Upper lobe of left lung (tissue), 6 donors: ENCODE measurements at places on chromosomes 12 and 14. TPM values are rescaled to one million over a fixed set of nuclear protein-coding genes. Genes with fewer than 3 reads are reported as not detected.
A peak's percentile ranks its signal among the peaks of the same experiment; 100 is the strongest.

DNA sequence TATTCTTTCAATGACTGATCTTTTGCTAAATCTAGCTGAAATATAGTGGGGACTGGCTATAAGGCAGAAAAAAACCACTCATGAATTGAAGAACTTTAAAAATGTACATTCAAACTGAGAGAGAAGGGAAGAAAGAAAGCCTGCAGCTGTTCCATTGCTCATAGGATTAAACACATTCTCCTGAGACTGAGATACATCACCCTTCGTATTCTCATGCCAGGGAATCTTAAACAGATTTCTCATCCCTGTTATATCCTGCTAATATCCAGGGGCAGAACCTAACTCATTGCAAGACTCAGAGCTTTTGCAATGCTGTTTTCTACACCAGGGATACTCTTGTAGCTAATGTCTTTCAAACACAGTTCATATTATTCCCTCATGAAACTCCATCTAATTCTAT is 67.2 kb upstream of the ACSS3 start:
- no peak for DNase-seq
- H3K27me3 ChIP-seq, result no peaks in the 10 kb centered on the region
- no peaks in the 10 kb centered on the region for H3K4me1 ChIP-seq
- H3K27ac ChIP-seq, result no peak overlapping the region

The GPR162 gene
- 20.6 TPM for total RNA-seq

DNA sequence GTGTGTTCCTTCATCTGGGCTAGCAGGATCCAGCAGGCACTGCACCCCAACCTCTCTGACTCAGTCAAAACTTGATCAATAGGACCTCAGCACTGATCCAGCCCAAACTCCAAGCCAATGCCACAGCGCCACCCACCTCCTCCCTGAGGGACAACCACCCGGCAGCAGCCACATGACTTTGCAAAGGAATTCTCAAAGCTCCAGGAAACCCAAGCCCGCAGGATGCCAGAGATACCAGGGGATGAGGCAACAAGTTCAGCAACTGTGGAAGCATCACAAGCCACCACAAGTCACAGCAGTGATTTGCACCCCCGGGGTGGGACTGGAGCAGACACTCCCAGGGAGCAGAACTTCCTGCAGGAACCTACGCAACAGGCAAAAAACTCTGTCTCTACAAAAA is 37.3 kb downstream of the ACTN1 start:
- no peaks in the 10 kb centered on the region for H3K36me3 ChIP-seq
- H3K4me3 ChIP-seq, result no peak overlapping the region
- H3K27ac ChIP-seq, result no peak overlapping the region
- H3K4me1 ChIP-seq, result peaks cover 44% of the 10 kb centered on the region
- DNase-seq, result no peak

- H3K4me1 ChIP-seq, result peaks cover 43% of the 10 kb centered on the region
- H3K27ac ChIP-seq, result peak overlapping the region; percentile 85
- H3K27me3 ChIP-seq, result no peaks in the 10 kb centered on the region
Observed at GRCh38 chr14:22819151-22819988, 4.1 kb upstream of the SLC7A7 start.

GRCh38 chr14:30569216-30569902 is 10.4 kb downstream of the G2E3 start:
- H3K27ac ChIP-seq, result no peak overlapping the region
- DNase-seq, result no peak
- no peaks in the 10 kb centered on the region for H3K36me3 ChIP-seq
- peaks cover 9% of the 10 kb centered on the region for H3K4me1 ChIP-seq
- no peaks in the 10 kb centered on the region for H3K27me3 ChIP-seq
- H3K4me3 ChIP-seq, result no peak overlapping the region

GRCh38 chr12:113246478-113247122 is 25.3 kb downstream of the TPCN1 start:
- no peak overlapping the region for H3K4me3 ChIP-seq
- peaks cover 64% of the 10 kb centered on the region for H3K4me1 ChIP-seq

DNA sequence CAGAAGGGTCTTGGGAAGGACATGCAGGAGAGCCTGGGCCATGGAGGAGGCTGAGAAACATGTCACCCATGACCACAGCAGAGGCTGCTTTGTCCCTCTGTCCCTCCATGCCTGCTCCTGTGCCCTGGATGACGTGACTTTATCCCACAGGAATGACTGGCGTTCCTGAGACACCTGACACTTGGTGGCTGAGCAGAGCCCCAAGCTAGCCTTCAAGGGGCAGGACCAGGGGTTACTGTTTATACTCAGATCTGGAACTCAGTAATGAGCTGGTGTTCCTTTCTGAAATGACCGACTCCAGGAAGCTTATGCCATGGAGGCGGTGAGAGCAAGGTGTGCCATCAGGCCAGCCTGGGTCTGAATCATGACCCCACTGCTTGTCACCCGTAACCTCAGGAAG is 44.2 kb downstream of the ZFP36L1 start:
- H3K27me3 ChIP-seq, result no peaks in the 10 kb centered on the region
- H3K27ac ChIP-seq, result no peak overlapping the region
- H3K4me1 ChIP-seq, result peaks cover 6% of the 10 kb centered on the region
- no peaks in the 10 kb centered on the region for H3K36me3 ChIP-seq
- DNase-seq, result no peak

DNA sequence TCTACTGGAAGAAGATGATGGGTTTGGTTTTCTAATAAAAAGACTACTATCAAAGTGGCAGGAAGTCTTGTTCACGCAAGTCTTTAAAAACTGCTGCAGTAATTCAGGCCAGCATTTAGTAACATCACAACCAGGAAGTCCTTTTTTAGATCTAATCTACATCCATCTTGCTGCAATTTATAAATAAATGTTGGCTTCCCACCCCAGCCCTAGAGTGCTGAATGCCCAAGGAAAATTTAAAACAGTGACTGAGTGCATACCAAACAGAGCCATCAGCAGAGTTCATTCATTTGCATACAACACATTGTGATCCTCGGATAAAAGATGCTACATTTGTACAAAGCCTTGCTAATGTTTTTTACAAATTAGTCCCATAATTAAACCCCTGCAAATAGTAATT is 72.1 kb downstream of the PHLDA1 start:
- no peak for DNase-seq
- no peak overlapping the region for H3K4me3 ChIP-seq
- H3K27ac ChIP-seq, result no peak overlapping the region
- peaks cover 23% of the 10 kb centered on the region for H3K4me1 ChIP-seq
- no peaks in the 10 kb centered on the region for H3K36me3 ChIP-seq
- H3K27me3 ChIP-seq, result no peaks in the 10 kb centered on the region

GRCh38 chr12:27064397-27065342 is 17.7 kb downstream of the C12orf71 start:
- H3K27me3 ChIP-seq, result no peaks in the 10 kb centered on the region
- DNase-seq, result no peak
- H3K4me1 ChIP-seq, result no peaks in the 10 kb centered on the region
- no peaks in the 10 kb centered on the region for H3K36me3 ChIP-seq

The LALBA gene
- not detected for total RNA-seq

- no peak for DNase-seq
- H3K36me3 ChIP-seq, result no peaks in the 10 kb centered on the region
- H3K27me3 ChIP-seq, result no peaks in the 10 kb centered on the region
- no peak overlapping the region for H3K27ac ChIP-seq
- no peak overlapping the region for H3K4me3 ChIP-seq
Observed at GRCh38 chr12:130506844-130507243, 169.2 kb downstream of the PIWIL1 start.

DNA sequence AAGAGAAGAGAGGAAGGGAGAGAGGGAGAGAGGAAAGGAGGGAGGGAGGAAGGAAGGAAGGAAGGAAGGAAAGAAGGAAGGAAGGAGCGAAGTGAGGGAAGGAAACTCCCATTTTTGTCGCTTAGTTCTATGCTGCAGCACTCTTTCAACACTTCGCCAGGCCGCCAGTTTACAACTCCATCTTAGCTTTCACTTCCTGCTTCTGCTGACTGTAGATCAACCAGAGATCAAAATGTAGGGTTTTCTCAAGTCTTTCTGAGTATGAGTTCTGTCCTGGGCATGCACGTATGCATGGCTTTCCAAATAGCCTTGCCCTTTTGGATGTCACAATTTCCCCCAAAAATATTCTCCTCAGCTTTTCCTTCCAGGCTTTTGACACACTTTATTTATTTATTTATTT is 723.4 kb downstream of the TRHDE start:
- no peaks in the 10 kb centered on the region for H3K27me3 ChIP-seq
- no peak overlapping the region for H3K27ac ChIP-seq
- H3K4me1 ChIP-seq, result no peaks in the 10 kb centered on the region
- no peak overlapping the region for H3K4me3 ChIP-seq
- no peaks in the 10 kb centered on the region for H3K36me3 ChIP-seq
- no peak for DNase-seq

The ESPL1 gene
- total RNA-seq, result 2.1 TPM

The TMTC1 gene
- total RNA-seq, result 39.3 TPM

DNA sequence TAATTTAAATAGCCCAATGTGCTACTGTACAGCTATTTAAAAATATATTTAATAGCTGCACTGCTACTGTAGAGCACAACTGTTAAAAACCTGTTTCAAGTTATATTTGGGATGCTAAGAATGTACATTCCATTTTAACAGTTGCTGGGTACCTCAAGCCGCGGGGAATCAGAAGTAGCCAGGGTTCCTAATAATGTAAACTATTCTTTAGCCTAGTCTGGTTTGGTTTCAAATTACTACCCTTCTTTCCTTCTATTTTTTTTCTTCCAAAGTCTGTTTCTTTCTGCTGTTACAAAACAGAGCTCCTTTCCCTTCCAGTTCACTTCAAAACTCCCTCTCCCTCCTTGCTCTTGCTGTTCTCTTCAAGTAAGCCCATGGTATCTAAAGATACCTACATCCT is 21.3 kb downstream of the SCAF11 start:
- DNase-seq, result no peak
- peaks cover 37% of the 10 kb centered on the region for H3K4me1 ChIP-seq
- H3K27ac ChIP-seq, result no peak overlapping the region
- H3K4me3 ChIP-seq, result no peak overlapping the region
